ENCODE measurements at places on chromosomes 7 and 10.

- no peak for DNase-seq
Observed at GRCh38 chr7:26861050-26861449, 3.3 kb downstream of the SKAP2 start.

GRCh38 chr7:21149809-21150208 is 278.1 kb upstream of the SP4 start:
- no peak for DNase-seq

GRCh38 chr10:130727766-130728490 is 583.6 kb downstream of the TCERG1L start:
- no peak for DNase-seq

- peak; percentile 48 for DNase-seq
Observed at GRCh38 chr7:39950473-39951225, 593 bp downstream of the CDK13 start.

DNA sequence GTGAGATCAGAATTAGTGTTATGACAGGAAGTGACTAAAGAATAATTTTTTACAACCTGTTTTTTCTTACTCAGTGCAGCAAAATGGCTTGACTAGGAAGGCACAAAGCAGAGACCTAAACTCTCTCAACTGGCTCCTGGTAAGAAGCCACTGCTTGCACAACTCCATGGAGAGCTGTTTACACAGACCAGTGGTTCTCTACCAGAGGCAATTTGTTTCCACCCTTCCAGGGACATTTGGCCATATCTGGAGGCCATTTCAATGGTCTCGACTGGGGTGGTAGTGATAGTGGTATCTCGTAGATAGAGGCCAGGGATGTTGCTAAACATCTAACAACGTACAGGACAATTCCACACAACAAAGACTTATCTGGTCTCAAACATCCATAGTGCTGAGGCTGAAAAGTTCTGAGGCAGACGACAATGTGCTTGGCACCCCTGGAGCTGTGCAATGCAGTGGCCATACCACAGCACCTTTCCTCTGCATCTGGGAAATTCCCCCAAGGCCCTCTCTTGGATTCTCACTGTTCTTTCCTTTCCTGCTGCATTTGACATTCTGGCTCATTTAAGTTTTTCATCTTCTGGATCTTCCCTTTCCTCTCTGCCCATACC is 105.4 kb upstream of the LAMB4 start:
- no peak for DNase-seq

DNA sequence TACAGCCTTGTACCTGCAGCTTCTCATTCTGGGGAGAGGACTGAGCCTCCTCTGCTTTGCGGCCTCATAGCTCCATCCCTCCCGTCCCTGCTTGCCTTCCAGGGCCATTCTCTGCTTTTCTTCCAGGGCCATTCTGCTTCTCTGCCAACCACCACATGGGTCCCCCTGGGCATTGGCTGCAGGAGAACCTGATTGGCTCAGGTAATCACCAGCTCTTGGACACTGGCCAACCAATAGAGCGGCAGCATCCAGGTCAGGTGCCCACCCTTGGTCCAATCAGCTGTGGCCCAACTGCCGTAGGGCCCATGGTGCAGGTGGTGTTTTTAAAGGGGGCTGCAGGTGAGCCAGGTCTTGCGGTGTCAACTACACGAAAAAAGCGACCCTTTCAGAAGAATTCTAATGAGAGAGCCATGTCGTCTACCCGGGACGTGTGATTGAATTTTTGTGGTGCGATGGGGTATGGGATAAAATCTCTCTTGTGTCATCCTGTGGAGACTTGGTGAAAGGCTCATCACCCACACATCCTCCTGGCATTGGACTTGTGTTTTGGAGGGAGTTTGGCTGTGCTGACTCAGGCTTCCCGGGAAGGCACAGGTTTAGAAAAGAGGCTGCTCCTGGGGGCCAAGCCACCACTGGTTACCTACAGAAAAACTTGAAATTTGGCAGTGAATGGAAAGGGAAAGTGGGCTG is 46.0 kb upstream of the PODXL start:
- no peak for DNase-seq

DNA sequence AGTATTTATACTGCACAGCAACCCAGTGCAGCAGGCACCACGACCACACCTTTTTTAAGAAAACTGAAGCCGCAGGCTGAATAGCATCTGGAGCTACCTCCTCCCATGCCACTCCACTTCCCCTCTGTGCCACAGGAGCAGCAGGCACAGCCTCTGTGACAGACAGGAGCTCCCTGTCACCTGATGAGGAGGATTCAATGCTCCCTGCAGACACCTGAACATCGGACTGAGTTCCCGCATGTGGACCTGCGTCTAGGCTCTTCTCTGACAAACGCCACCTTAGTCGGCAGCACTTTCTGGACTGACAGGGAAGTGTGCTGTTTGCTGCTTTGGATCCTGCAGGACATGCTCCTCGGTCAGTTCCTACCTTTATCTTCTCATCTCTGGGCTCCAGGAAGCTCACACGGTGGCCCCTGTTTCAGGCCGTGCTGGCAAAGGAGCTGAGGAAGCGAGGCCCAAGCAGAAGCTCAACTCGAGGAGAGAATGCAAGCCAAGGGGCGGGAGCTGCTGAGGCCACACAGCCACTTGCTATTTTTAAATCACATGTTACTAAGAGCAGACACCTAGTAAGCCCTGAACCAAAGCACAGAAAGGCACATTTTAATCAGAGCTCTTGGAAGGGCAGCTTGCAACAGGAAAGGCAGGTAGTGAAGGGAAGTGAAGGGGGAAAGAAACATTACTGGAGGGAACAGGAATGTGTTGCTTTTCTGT is 56.6 kb downstream of the VOPP1 start:
- DNase-seq = no peak

GRCh38 chr10:61987951-61988379 is 86.5 kb downstream of the ARID5B start:
- no peak for DNase-seq

GRCh38 chr10:4448030-4448429 is 378.0 kb upstream of the AKR1E2 start:
- DNase-seq = no peak

DNA sequence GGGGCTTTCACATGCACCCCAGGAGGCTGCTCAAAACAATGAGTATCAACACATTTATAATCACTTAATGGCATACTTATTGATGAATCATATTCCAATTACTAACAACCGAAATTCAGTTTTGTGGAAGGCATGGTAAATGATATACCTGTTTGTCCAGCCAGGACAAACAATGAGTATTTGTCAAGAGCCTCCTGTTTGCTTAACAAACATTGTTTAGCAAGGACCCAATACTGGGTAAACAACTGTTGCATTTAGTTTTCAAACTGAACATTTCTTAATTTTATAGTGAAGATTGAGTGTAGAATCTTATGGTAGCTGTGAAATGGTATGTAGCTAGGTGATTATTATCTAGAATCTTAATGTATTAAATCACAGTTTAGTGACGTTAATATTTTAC is 473.7 kb downstream of the ATRNL1 start:
- DNase-seq = no peak

GRCh38 chr10:117134056-117134305 is 4.1 kb downstream of the VAX1 start:
- DNase-seq = no peak

- no peak for DNase-seq
Observed at GRCh38 chr7:83957333-83957732, 237.3 kb downstream of the SEMA3A start.

GRCh38 chr7:1449501-1449900 is 9.8 kb downstream of the MICALL2 start:
- no peak for DNase-seq

DNA sequence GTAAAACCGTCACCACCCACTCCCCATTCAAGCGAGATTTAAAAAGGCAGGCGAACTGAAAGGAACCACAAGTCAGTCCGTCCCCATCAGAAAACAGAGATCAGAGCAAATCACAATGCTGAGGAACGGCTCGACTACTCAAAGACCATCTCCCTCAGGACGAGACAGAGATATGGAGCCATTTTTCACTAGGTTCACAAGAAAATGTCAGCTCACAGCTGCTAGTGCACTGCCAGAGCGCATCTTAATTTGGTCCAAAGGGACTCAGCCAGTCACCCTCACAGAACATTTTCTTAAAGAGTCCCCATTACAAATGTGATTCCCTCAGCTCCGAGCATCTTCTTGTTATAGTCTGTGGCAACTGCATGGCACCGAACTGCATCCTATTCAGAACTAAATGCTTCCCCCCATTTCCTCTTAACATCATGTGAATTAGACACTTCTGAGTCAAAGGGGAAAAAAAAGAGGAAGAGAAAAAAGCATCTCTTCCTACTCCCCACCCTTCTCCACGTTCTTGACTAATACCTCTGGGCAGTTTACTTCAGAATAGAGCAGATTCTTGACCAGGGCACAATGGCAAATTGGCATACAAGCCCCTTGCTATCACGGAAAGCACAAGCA is 683.9 kb downstream of the MAGI2 start:
- no peak for DNase-seq

DNA sequence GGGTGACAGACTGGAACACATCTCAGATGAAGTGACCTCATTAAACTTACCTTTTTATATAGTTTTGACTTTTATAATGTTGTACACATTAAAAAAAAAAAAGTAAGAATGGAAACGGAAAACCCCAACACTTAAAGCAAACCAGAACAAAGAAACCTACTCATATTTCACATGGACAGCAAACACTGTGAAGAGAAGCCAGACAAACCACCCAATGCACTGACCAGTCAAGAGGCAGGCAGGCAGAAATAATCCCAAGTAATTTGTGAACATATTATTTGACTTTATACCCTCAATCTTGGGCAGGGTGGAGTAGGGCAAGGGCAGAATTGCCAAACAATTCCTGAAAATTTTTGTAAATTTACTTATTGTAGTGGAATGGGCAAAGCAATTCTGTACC is 39.8 kb downstream of the WAPL start:
- no peak for DNase-seq

DNA sequence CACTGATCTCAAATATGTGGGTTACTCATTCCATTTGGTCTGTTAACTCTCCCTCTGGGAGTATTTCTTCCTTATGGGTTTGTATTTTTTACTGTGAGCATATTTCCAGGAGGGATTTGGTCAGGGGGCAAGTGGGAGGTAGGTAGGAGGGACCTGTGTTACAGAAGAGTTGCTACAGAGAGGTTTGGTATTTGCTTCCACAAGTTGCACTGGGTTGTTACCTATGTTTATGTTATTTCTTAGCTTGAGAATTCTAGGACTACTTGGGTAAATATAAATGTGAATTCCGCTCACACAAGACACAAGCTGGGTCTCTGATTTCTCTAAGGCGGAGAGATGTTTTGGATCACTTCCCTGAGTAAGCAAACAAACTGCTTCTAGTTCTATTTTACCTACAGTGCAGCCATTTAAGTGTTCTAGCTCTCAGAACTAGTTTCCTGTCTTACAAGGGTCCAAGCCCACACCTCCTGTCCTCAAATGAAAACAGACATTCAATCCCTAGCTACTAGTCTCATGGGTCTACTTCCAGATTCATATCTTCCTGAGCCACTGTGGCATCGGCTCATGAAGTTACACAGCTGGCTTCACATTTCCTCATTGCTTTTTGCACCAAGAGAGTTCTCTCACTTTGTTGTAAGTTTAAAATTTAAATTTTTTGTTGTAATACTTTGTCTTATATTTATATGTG is 75.4 kb upstream of the PPP1R3C start:
- no peak for DNase-seq

DNA sequence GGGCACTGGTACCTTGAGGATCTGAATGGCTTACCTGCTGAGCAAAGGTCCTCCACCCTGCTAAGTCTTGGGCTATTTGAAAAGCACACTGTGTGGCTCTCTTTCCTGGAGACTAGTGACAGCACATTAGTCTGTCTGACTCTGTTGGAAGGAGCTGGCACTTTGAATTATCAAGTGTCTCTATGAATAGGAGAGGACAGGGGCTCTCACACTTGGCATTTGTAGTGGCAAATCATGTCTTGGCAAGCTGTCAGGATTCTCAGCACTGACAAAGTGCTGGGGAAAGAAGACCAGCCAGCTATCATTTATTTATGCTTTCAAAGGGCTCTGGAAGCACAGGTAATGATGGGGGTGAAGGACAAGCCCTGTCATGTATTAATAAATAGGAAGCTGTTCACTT is 62.8 kb downstream of the MTPN start:
- DNase-seq = no peak

GRCh38 chr10:129605266-129605985 is 138.4 kb downstream of the MGMT start:
- DNase-seq = no peak

- no peak for DNase-seq
Observed at GRCh38 chr10:28453926-28454325, 79.0 kb upstream of the WAC start.

GRCh38 chr10:18368273-18368672 is 228.0 kb downstream of the CACNB2 start:
- no peak for DNase-seq

- DNase-seq = no peak
Observed at GRCh38 chr10:56823849-56824248, 462.8 kb upstream of the ZWINT start.

- no peak for DNase-seq
Observed at GRCh38 chr7:138963675-138964074, 17.5 kb downstream of the KIAA1549 start.

DNA sequence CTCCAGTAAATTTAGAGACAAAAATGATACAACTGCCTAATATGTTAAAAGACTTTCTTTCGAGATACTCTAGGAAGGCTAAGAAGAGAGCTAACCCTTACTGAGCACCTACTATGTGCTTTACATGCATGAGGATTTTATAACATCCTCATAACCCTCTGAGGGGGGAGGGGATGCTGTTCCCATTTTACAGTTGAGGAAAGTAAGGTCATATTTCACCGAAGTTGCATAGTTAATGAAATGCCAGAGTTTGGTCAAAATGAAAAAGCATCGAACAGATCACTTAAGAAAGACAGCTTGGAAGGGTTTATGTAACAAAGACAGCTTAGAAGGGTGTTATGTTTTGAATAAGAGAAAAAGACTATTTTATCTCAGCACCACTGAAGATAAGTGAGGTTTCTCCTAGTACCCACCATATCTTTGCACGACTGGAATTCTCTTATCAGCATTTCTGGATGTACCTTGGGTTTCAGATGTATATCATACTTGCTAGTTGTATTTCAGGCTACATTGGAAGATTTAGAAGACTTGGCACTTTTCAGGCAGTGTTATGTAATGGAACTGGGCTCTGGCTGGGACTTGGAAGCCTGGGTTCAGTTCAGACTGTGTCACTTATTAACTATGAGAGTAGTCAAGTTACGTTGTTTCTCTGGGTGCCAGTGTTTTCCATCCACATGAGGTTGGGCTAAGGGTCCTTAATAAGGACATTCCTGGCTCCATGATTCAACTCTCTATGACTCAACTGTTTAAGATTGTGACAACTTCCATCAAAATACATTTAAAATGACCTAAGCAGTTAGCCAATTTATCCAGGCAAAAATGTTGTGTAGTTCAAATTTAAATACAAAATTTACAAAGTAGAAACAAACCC is 6.0 kb downstream of the RHOBTB1 start:
- DNase-seq = no peak
